ENCODE measurements at places on chromosomes 11 and 22.

DNA sequence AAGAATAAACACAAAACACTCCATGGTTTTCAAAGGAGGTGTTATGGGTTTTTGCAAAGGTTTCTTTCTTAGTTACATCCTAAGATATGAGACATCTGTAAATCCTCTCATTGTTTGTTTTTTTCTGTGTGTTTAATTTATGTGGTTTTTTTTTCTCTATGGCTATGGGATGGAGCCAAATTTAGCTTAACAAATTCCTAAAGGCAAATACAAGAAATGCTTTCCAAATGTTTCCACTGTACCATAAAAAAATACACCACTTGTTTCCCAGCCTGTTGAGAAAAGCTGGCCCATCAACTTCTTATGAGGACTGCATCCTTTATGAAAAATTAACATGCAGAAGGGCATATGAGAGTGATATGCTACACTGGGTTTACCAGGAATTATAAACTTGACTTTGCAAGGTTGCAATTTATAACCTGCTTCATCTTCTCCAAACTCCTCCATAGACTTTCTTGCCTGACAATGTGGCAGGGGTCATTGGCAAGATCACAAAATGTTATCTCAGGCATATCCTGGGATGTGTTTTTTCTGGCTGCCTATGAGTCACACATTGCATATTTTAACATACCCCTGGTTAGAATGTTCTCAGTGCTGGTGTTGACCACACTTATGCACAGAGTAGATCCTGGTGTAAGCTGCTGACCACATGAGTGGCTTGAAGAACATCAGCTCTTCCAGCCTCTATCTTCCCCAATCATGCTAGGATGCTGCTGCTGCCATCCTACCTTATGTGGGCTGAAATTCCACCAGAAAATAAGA is 137.6 kb upstream of the TTC12 start:
- DNase-seq, result no peak

DNA sequence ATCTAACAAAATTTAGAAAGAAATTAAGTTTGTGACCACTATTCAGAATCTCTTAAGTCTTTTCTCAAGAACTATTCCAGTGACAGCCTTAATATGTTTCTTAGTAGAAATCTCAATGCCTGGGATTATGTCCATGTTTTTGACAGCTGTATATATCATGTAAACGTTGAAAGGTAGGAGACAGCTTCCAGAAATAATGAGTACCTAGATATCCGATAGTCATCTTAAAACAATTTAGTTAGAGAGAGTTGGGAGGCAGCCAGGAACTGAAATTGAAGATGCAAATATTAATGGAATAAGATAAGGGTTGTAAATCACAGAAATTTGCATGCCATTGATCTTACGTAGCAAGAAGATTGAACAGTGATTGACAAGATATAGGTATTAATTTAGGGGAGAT is 955.2 kb downstream of the JRKL start:
- no peak for DNase-seq

DNA sequence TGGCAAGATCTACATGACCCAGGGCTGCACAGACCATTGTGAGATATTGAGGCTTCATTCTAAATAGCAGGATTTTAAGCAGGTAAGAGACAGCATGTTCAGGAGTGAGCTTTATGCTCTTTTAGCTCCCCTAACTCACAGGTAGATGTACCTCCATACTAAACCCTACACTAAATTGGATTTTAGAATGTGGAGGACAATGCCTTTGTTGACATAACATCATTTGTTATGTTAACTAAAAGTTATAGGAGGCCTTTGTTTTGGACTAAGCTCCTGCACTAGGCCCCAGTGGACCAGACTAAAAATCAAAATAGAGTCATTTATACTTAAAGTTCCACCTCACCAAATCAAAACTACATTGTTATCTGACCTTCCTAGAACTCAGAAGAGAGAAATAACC is 6.8 kb downstream of the DDIAS start:
- DNase-seq, result no peak

- DNase-seq, result no peak
These were observed 72.3 kb downstream of the TRIM44 start for GRCh38 chr11:35734669-35735410.

- no peak for DNase-seq
These were observed 1418.2 kb downstream of the TBC1D22A start for GRCh38 chr22:48180631-48181030.

DNA sequence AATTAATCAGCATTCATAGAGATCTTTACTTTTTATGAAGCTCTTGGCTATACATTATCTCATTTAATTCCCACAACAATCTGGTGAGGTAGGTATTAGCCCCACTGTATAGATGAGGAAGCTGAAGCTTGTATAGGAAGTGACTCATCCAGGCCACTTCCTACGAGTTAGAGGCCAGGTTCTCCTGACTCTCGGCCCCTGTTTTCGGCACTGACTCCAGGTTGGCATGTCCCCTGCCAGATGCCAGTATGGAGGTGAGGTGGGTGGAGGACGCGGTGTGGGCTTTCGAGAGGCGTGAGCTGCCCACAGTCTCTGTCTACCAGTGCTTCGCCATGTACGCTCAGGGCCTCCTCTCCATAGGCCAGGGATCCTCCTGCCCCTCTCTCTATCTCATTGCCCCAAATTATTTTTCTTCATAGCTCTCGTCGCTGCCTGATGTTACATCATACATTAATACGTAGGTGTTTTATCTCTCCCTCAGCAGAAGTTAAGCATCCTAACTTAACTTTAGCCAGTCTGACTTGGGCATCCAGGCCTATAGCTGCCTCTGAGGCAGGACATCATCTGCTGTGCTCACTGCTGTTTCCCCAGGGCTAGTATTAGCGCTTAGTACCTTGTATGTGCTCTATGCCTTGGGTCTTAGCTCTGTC is 9.0 kb downstream of the DGAT2 start:
- no peak for DNase-seq

DNA sequence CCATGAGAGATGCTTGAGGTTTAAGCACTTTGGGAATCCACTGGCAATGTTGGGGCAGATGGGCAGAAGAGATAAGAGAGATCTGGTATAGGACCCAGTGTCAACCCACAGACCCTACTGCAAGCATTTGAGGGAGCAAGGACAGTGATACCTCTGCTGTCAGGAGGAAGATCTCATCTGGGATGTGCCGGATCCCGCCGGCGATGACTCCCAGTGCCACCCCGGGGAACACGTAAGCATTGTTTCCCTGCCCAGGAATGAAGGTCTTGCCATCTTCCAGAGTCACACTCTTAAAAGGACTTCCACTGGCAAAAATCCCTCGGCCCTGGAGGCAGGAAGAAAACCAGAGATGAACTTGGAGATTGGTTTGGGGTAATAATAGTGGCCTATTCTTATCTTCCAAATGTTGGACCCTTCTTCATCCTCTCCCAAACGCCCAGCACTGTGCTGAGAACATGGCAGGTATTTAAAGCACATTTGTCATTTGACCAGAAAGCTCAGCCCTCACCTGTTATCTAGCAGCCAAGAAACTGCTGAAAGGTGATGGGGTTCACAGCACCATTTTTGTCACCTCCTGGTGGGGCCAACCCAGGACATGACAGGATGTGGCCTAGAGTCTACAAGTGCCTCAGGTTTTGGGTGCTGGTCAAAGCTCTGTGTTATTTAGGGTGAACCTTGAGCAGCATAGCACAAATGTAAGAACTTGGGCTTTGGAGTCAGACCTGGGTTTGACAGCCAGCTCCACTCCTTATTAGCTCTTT is 71.7 kb downstream of the CCDC81 start:
- DNase-seq, result no peak

DNA sequence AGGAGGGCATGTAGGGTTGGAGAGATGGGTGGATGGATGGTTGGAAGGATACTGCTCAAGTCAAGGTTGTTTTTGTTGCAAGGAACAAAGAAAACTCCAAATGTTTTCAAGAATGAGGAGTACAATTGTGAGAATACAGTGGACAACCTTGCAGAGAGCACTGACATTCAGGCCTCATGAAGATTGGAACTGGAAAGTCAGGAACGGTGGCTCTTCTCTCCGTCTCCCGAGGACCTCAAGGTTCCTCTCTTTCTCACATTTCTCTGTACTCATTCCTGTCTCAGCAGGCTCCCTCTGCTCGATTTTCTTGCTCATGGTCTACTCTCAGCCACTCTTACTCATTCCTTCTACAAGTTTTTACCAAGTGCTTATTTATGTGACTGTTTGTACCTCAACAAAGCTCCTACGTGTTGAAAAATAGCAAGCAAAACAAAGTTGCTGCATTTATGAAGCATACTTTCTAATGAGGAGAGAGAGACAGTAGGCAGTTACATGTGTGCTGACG is 97.6 kb downstream of the SWAP70 start:
- DNase-seq, result no peak

GRCh38 chr11:75002516-75002915 is 13.8 kb downstream of the NEU3 start:
- DNase-seq, result no peak

- no peak for DNase-seq
These were observed 273.2 kb downstream of the KIRREL3 start for GRCh38 chr11:126727381-126727780.

DNA sequence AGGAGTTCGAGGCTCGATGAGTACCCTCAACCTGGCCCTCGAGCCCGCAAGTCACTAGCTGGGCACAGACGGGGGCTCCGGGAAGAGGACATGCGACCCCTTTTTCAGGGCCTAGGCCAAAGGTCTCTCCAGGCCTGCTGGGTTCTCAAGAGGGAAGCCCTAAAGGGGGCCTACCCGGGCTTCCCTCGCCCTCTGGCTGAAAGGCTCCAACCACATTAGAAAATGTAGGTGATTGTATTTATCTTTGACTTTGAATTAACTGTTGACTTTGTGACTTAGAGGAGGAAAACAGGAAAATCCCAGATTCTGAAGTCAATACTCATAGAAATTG is 7.3 kb upstream of the PAX6 start:
- DNase-seq, result no peak

- no peak for DNase-seq
These were observed 43.8 kb downstream of the INSC start for GRCh38 chr11:15158351-15159015.

DNA sequence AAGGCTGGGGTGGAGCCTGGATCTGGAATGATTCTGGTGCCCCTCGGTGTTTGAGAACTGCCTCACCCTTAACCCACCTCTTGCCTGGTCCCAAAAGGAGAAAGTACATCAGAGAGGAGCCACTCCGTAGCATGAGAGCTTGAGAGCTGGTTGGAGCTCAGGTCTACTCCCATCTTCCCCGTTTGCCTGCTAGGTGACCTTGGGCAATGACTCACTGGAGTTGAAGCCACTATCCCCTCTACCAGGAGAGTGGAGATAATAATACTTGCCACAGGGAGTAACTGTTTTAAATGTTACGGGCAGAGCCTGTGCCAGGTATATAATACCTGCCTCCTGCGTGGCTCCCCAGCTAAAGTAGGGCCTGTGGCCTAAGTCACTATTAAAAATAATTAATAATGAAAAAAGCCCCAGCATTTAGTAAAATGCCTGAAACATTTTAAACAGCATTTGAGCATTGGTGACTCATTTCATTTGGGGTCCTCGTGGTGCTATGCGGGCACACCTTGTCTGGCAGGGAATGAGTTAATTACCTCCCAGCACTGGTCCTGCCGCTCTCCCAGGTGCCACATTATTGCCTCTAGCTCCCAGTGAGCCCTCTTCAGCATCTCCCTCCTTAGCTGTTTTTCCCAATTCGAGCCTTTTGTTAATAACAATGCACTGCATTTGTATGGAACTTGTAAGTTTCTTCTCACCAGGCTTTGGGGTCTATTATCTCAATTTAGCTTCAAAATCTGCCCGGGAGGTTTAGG is 22.5 kb downstream of the CYTH4 start:
- no peak for DNase-seq

DNA sequence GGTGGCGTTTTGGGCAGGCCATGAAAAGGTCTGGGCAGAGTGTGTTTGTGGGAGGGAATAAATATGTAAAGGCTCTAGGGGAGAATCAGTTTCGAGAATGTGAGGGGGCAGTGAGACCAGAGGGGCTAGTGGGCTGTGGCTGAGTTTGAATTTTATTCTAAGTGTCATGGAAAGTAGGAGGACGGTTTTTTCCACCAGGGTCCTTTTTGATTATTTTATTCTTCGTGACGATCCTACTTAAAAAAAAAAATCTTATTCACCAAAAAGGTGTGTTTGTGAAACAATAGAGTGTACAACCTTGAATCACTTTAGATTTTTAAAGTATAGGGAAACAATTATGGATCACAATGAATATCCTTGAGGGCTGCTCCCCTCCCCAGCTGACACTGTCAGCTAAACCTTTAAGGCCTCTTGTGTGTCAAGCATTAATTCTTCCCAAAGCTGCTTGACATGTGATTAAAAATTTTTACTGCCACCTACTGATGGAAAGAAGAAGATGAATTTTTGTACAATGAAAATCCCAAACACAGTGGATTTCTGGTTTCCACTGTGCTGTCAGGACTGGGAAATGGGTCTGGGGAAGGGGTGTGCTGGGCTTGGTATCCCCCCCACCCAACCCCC is 107.5 kb upstream of the OR4B1 start:
- DNase-seq, result no peak

GRCh38 chr11:9280655-9281301 is 15.6 kb upstream of the DENND5A start:
- DNase-seq, result peak; percentile 62

DNA sequence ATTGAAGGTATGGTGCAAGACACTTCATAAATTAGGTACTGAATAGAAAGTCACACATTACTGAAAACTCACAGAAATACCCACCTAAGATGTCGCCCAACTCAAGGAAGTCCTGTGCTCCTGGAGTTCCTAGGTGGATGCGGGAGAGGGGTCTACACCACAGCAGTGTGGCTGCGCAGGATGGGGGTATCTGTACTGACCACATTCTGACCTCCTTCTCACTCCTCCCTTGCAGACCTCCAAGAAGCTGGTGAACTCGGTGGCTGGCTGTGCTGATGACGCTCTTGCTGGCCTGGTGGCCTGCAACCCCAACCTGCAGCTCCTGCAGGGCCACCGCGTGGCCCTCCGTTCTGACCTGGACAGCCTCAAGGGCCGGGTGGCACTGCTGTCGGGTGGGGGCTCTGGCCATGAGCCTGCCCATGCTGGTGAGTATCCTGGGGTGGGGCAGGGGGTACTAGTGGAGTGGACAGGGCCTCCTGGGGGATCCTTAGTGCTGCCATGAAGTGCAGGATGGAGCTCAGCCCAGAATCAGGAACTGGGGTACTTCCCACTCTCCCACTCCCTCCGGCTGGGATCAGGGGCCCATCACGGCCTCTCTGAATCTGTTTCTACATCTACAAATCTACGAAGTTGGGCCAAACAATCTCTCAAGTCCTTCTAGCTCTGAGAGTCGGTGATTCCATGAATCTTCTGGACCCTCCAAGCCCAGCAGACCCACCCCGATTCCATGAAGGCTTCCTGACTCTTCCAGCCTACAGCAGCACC is 4.9 kb downstream of the TKFC start:
- DNase-seq, result no peak
